Prostate gland (tissue), 2 donors: ENCODE measurements at places on chromosomes 3 and 15.

DNA sequence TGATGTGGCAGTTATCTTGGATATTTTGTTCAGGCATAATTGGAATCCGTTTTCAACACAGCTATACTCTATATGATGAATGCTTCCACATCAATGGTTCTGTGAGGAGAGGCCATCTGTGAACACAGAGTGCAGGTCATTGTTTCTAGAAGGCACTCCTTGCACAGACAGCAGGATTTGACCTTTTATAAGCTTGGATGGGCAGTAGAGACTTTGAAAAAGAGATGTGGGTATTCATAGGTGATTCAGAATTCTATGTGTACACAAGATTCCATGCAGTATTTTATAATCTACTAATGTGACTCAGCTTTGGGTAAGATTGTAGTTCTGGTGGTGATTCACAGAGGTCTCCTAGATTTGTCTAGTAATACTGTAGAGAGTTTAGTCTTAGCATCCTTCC is 12.5 kb downstream of the ARPP21 start:
- DNase-seq: no peak

- DNase-seq: no peak
These were observed 46.1 kb downstream of the BTD start for GRCh38 chr3:15647611-15648167.

DNA sequence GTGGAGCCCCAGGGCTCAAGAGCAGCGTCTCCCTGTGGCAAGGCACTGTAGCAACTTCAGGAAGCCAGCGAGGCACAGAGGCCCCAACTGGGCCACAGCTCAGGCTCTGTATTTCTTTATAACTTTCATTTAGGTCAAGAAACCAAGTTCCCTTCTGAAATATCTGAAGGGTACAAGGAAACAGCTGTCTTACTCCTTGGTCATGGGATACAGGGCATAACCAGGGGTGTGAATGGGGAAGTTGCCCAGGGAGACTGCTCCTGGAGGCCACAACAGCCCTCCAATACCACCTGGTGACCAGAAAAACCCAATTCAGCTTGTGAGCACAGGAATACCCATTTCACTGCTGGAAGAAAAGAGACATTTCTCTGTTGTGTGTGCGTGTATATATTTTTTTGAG is 13.3 kb upstream of the SPTBN5 start:
- no peak for DNase-seq

DNA sequence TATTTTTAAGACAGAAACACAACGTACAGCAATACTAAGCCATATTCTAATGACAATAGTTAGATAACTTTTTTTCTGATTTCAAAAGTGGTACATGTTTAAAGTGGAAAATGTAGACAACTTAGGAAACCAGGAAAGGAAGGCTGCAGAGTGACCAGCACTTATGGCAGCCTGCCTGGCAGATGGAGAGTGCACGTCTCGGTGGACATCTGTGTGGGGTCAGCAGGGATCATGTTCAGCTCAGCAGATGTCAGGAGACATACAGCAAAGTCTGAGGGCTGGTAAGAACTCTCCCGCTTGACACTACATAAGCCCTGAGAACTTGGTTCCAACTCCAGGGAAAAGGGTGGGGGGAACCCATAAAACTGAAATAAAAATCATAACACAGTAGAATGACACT is 128.6 kb upstream of the ADPGK start:
- no peak for DNase-seq

- no peak for DNase-seq
These were observed 78.9 kb downstream of the ESYT3 start for GRCh38 chr3:138513090-138513843.

DNA sequence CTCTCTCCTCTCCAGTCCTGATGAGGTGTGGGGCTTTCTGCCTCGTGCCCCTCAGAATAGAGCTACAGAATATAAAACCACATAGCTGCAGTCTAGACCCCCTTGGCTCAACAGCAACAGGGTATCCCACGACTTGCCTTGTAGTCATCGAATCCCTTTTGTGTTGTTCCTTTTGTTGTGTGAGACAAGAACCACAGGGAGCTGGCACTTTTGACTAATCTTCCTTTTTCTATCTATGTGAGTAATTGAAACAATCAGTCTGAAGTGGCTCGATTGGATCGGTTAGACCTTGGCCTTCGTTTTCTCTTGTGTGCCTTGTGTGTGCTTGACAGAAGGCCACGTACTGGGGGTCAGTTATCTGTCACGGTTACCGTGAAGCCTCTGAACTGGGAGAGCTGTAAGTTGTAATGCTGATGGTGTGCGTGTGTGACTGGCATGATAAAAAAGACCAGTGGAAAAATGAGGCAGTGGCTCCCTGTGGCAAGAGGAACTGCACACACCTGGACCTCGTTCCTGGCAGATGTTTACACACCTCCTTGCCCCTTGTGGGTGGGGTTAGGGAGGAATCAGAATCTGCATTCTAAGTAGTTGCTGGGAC is 23.2 kb upstream of the IQCF6 start:
- DNase-seq: no peak

DNA sequence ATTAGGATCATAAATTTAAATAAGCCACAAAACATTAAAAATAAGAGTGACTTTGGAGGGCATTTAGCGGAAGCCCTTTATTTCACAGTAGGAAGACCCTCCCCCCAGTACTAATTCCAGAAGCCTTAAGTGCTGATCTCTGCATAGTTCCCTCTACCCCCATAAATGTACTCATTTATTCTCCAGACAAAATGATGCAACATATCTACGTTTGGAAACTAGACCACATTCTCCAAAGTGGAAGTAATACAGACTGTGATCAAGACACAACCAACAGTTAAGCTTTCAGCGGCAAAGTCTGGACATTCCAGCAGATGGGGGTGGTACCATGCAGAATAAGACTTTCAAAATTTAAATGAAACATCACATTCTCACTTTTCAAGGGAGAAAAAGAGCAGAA is 44.8 kb upstream of the RPS17 start:
- no peak for DNase-seq

DNA sequence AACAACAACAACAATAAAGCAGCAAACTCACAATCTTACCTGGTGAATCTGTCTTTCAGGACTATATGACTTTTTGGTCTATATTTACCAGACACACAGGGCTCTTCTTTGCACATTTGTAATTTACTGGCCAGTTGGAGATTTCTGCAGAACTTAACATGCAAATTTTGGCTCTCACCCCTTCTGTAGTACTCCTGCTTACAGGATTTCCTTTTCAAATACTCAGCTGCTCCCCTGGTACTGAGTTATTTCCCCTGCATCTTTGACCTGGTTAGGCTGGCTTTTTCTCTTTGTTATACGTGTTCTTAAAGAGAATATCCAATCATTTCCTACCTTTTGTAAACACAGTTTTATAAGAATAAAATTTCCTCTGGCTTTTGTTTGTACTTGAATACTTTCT is 228.0 kb downstream of the MBNL1 start:
- DNase-seq: no peak

GRCh38 chr3:30620402-30621360 is 14.3 kb downstream of the TGFBR2 start:
- no peak for DNase-seq
